WTC11 (cell line): ENCODE measurements at places on chromosomes 5 and 9. TPM values are rescaled to one million over a fixed set of nuclear protein-coding genes. Genes with fewer than 3 reads are reported as not detected.
A peak's percentile ranks its signal among the peaks of the same experiment; 100 is the strongest.

Gene ARL14EPL
- not detected in 3 replicates for total RNA-seq

Gene AIF1L
- 103 to 109 TPM (median 106 TPM) in 3 replicates for total RNA-seq

Gene SLC22A5
- total RNA-seq = 3.6 to 4.9 TPM (median 4.4 TPM) in 3 replicates

Gene DND1
- 2.1 to 3.3 TPM (median 2.9 TPM) in 3 replicates for total RNA-seq

Gene TNFSF8
- 0.25 TPM in 1 of 3 replicates, not detected in the others for total RNA-seq

- H3K27me3 ChIP-seq = peaks cover 16% of the 10 kb centered on the region
- peaks cover 37% of the 10 kb centered on the region for H3K4me1 ChIP-seq
- H3K27ac ChIP-seq = no peak overlapping the region; the same call in none of the 2 replicates
- H3K36me3 ChIP-seq = peaks cover 8% of the 10 kb centered on the region
- no peak overlapping the region for H3K4me3 ChIP-seq
Measured at GRCh38 chr9:136565086-136565714, 19.4 kb upstream of the NOTCH1 start.

GRCh38 chr9:130156672-130157071 is 15.5 kb upstream of the NCS1 start:
- H3K4me3 ChIP-seq = no peak overlapping the region
- H3K36me3 ChIP-seq = no peaks in the 10 kb centered on the region
- no peaks in the 10 kb centered on the region for H3K27me3 ChIP-seq

DNA sequence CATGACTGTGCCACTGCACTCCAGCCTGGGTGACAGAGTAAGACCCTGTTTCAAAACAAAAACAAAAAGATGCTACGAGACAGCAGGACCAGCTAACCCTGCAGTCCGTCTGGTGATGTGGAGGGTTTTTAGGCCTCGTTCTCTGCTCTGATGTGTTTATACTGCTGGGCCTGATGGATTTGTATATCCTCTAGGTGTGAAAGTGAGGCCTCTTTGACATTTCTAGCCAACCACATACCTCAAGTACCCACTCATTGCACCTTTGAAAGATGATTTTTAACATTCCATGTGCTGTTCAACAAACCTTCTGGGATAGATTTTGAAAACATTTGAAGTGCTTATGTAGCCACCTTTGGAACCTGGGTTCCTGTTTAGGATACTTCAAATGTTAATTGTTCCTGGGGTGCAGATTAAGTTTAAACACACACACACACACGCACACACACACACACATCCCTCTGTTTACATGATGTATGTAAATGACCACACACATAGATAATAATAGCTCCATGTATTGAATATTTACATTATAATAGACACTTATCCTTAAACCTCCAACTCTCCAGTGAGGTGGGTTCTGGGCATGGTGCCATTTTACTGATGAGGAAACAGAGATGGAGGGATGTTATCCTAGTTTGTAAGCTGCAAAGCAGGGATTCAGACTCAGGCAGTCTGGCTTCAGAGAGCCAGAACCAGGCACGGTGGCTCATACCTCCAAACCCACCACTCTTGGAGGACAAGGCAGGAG is 48.8 kb upstream of the GOLPH3 start:
- peaks cover 9% of the 10 kb centered on the region for H3K36me3 ChIP-seq
- peaks cover 20% of the 10 kb centered on the region for H3K4me1 ChIP-seq
- H3K4me3 ChIP-seq = no peak overlapping the region
- no peaks in the 10 kb centered on the region; the same call in 1 of the 2 replicates for H3K27me3 ChIP-seq
- H3K27ac ChIP-seq = no peak overlapping the region

GRCh38 chr9:3968891-3969290 is 331.0 kb downstream of the GLIS3 start:
- H3K27me3 ChIP-seq = no peaks in the 10 kb centered on the region
- no peak overlapping the region for H3K27ac ChIP-seq
- no peak overlapping the region for H3K4me3 ChIP-seq
- no peak for DNase-seq
- H3K36me3 ChIP-seq = 0 out of 2 replicates have a peak, but pooled peaks cover 7% of the 10 kb centered on the region

DNA sequence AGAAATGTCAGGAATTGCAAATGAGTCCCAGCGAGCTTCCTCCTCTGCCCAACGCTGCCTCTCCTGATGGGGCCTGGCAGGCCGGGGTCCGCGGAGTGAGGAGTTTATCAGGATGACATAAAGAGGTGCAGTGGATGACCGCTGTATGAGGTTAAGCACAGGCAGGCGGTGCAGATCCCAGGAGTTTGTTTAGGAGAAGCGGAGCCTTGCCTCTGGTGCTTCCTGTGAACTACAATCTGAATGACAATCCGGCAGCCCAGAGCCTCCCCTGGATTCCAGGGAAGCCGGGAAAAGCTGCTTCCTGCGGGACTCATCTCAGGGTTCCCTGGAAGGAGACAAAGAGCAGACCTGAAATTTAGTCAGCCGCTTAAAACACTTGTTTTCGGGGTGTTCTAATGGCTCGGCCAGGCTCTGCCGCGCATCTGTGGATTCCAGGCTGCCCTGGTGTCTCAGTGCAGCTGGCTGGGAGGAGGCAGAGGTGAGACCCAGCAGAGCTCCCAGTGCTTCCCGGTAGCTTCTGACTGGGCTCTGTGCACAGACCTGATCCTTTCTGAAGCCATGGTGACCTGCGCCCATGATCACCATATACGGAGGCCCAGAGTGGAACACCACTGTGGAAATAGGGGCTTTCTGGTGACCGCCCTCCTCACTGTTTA is 69.8 kb upstream of the IRX4 start:
- no peak overlapping the region for H3K4me3 ChIP-seq
- peaks cover 4% of the 10 kb centered on the region; the same call in 1 of the 2 replicates for H3K27me3 ChIP-seq
- H3K36me3 ChIP-seq = peaks cover 2% of the 10 kb centered on the region; the same call in 1 of the 2 replicates
- peaks cover 28% of the 10 kb centered on the region for H3K4me1 ChIP-seq
- DNase-seq = peak; percentile 65

GRCh38 chr5:180785121-180785781 is 17.4 kb downstream of the MGAT1 start:
- peak overlapping the region; percentile 95 for H3K27ac ChIP-seq
- H3K4me1 ChIP-seq = peaks cover 43% of the 10 kb centered on the region
- H3K36me3 ChIP-seq = peaks cover 17% of the 10 kb centered on the region
- peak overlapping the region; percentile 18 for H3K4me3 ChIP-seq

DNA sequence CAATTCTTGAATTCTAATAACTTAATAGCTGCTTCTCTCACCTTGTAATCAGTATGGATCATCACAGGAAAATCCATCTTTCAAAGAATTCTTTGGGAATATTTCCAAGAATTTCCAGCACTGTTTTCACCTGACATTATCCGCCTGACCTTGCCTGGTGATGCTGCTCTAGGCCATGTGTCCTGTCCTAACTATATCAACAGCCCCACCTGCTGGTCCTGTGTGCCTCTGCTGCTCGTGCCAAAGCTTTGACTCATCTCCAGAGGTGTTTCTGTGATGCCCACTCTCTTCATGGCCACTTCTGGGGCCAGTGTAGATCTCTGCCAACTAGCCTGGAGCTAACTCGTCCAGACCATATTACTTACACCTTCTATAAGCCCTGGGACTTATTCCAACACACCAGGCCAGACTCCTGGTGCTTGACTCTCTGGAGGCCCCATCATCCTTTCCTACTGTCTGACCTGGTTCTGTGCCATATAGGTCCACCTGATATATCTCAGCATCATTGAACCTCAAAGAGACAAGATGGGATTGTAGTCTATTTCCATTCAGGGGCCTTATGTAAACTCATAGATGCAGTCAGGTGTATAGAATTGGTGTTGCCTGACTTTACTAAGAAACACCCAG is 67.5 kb upstream of the CKMT2 start:
- peaks cover 5% of the 10 kb centered on the region for H3K4me1 ChIP-seq
- DNase-seq = peak; percentile 80
- H3K27me3 ChIP-seq = no peaks in the 10 kb centered on the region
